ENCODE measurements at places on chromosomes 7 and 10.

DNA sequence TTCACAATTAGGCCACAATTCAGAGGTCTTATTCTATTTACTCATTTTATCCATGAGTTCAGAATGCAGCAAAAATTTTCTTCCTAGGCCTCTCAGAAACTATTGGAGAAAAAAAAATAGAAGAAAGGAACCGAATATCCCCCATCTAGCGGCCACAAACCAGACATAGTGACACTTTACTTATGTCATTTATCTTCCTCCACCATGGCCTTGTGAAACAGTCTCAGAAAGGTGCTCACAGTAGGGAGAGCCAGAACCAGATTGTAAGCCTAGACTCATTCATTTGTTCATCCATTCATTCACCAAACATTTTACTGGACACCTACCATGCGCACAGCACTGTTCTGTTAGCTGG, 16.0 kb downstream of the CREB3L2 start:
- no peak for DNase-seq

GRCh38 chr10:58609532-58610150, 97.0 kb downstream of the BICC1 start:
- DNase-seq: no peak

GRCh38 chr7:77367976-77368375, 48.2 kb downstream of the GSAP start:
- no peak for DNase-seq

- no peak for DNase-seq
These were observed 151.3 kb downstream of the CAMK1D start for GRCh38 chr10:12500381-12501303.

GRCh38 chr10:61629576-61629975, 33.2 kb upstream of the CABCOCO1 start:
- no peak for DNase-seq

- no peak for DNase-seq
These were observed 16.3 kb upstream of the ZMIZ1 start for GRCh38 chr10:79052291-79053080.

GRCh38 chr7:114293289-114294012, 121.2 kb upstream of the FOXP2 start:
- no peak for DNase-seq

GRCh38 chr7:12458520-12459131, 55.0 kb upstream of the VWDE start:
- no peak for DNase-seq

DNA sequence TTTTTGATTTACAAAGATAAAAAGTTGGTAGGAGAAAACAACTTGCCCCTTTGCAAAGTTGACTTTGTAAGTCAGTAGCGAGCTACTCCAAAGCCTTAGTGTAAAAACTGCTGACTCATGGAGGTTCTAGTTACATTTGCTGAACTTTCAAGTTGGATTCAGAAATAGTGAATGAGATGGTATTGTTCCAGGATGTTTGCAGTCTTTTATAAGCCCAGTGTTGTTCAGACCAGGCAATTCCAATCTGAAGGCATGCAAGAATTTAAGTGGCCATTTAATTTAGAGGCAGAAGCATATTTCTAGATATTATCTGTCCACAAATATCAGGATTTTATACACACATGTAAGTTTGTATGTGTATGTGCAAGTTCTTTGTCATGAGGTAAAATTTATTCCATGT, 21.6 kb downstream of the TES start:
- DNase-seq: no peak
